Gastroesophageal sphincter (tissue), 4 donors: ENCODE measurements at places on chromosomes 2 and 18.

DNA sequence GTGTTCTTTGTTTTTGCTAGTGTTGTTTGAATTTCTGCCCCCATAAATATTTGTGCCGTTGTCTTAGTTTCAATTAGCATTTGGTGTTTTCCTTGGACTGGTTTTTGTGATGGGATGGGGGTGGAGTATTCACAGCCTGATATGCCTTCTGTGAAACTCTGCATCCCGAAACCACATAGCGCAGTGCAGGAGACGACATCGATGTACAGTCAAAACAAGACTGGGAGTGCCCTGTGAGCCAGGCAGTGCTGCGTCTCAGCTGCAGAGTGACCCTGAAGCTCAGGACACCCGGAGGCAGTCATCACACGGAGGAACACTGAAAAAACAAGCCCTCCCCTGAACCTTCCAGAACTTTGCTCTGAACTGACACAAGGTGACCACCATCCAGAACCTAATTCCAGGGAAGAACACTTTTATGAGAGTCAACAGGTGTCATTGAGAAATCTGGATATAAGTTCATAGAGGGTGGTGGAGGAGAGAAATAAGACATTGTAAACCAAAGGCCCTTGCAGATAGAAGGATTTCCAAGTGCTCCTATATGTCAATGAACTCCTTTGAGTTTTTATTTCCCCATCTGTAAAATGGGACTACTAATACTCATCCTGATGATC is 61.2 kb upstream of the CABLES1 start:
- ATAC-seq, result no peak

DNA sequence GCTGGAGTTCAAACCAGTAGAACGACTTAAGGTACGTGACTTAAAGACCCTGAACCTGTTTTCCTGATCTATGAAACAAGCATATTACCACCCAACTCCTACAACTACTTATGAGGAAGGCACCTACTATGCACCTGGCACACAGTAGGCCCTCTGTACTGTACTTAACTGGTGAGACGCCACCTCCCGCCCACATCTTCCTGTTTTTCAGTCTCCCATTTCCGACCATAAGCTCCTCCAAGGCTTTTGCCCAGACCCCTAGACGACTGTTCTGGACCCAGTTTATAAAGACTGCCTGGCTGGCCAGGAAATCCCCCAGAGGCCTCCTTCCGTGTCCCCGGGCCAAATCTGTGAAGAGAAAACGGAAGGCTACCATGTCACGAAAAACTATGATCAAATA is 1.5 kb downstream of the GALNT14 start:
- no peak for ATAC-seq

DNA sequence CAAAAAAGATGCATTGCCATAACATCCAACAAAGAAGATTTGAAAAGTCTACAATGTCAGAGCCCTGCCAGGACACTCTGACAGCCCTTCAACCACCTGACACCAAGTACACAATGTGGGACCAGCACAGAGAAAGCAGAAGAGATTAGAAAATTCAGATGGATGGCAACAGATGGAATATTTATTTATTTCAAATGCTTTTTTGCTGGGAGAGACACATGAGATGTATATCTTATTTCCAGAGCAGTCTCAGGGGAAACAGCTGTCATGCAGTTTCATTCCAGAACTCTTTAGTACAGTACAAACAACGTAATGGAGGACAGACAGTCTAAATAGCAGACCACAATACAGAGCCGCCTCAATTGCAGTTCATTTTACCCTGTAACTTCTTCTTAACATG is 110.1 kb downstream of the MAIP1 start:
- ATAC-seq, result no peak

DNA sequence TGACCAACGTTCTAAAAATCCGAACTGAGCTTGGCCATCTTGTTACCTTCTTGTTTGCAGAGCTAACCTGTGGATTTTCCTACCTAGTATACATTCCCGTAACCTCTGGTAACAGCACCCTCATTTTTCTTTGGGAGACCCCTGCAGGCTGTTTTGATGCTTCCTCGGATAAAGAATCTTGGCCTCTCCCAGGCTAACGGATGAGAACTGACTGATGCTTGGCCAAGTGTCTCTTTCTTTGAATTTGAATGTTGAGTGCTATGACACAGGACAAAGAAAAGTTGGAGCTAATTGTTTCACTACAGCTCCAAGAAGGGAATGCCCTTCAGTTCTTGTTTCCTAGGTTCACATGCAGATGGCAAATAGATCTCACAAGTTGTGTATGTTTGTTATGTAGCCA is 19.3 kb upstream of the CAVIN2 start:
- no peak for ATAC-seq

- no peak for ATAC-seq
Observed at GRCh38 chr18:11497585-11497984, 111.8 kb upstream of the SLC35G4 start.

DNA sequence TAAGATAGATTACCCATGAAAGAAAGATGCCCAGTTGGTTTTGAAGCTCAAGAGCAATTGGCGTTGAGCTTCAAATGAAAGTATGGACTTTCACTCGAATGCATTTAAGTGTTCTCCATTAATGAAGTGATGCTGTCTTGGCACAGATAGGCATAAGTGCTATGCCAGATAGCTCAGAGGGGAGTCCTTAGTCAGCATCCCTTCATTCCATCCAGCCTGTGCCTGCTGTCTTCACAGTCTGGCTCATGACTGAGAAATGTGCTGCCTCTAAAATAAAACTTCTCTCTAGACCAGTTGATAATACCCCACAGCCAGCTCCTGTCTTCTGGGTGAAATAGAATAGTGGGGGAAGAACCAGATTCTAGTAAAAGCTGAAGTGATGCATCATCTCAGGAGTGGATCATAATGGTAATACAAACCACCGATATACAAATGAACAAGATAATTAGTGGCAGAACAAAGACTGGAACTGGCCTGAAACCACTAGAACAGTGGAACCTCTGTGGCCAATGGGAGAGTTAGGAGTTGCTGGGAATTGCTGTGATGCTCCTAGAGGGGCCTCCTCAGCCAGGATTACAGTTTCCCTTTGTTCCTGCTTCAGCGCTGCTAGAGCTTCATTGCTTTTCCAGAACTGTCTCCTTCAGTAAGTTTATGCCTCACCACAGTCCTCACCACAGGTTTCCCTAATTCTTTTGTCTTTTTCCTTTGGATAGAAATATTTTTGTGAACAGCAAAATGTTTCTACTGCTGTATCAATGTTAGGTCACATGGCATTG is 359.3 kb downstream of the KIAA1328 start:
- no peak for ATAC-seq

DNA sequence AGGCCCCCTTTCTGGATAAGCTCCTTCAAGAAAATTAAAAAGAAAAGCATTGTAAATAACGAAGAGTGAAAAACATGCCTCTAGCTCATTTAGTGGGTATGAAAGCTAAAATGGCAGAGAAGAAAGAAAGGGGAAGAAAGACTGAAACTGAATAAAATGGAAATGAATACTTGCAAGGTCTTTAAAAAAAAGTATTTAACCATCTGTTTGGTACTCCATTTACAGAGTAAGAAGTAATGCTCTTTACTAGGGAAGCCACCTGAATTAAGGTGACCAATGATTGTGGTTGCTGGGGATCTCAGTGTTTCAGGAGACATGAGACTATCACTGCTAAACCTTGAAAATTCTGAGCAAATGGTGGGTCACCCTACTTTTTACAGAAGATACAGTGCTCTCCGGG is 17.7 kb upstream of the ARL5A start:
- ATAC-seq, result no peak

DNA sequence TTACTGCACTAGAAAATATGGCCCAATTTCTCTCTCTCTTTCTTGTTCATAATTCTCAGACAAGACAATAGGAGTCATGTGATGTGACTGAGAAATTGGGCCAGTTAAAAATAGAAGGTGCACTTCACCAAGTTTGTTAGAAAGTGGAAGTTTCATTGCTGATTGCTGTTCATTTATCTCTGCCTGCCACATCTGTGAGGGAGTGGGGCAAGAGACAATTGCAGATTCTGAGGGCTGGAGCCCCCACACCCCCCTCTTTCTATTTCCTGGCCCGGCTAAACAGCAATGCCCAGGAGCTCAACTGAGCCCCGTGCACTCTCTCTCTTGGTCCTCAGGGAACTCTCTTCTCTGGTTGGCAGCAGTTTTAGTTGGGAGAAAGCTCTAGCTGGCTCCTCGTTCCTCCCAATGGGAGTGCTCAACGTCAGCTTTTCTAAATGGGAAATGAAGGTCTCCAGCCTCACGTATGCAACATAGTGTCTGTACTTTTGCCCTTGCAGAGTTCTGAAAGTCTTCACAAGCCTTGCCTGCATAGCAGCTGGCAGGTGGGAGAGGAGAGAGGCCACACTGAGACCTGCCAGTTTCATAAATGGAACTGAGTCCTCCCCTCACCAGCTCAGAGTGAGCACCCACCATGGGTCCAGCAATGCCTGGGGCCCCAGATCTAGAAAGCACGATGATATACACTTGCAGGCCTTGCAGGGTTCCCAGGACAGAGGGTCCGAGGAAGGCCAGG is 115.7 kb downstream of the MYCN start:
- ATAC-seq, result no peak

GRCh38 chr18:54713386-54713785 is 114.9 kb upstream of the RAB27B start:
- no peak for ATAC-seq

DNA sequence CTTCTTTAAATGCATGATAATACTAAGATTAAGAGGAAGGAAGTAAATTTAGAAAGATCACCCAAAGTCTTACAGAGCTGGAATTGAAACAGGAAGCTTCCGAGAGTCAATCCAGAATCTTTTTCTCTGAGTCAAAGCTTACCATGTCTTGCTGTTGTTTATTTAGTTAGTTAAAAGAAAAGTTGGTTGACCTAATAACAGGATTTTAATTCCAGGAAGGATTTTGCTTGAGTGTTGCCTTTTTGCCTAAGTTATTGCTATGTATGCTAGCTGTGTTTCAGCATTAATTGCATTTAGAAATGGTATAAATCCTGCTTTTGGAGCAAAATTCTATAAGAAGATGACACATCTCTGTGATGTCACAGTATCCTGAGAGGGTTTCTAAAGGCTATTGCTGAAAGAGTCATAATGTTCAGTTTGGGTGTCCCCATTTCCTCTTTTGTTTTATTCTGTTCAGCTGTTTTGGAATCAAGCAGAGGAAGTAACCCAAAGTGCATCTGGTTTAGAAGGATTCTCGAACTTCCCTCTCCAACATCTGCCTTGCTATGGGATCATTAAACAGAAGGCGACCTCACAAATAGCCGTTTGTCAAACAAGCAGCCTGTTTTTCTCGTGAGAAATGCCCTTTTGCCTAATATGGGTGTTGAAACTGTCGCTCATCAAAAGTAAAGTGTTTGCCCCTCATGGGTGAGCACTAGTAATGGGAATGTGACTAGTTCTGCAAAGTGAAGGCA is 271.5 kb upstream of the MMADHC start:
- ATAC-seq, result peak; percentile 55

DNA sequence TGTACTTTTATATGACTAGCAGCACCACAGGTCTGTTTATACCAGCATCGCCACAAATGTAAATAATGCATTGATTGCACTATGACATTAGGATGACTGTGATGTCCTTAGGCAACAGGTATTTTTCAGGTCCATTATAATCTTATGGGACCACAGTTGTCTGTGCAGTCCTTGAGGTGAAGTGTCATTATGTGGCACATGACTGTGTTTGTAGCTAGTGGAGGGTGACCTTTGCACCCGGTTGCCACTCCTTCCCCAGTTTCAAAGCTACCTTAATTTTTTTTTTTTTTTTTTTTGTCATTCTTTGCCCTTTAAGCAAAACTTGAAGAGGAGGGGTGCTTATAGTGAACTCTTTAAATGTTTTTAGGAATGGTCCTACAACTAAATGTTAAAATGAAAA is 386.4 kb downstream of the THSD7B start:
- no peak for ATAC-seq

GRCh38 chr2:112728029-112728362 is 7.2 kb downstream of the NT5DC4 start:
- ATAC-seq, result no peak

GRCh38 chr2:65541773-65542172 is 109.4 kb upstream of the SPRED2 start:
- ATAC-seq, result no peak

- ATAC-seq, result no peak
Observed at GRCh38 chr2:7950035-7950612, 731.7 kb upstream of the ID2 start.

DNA sequence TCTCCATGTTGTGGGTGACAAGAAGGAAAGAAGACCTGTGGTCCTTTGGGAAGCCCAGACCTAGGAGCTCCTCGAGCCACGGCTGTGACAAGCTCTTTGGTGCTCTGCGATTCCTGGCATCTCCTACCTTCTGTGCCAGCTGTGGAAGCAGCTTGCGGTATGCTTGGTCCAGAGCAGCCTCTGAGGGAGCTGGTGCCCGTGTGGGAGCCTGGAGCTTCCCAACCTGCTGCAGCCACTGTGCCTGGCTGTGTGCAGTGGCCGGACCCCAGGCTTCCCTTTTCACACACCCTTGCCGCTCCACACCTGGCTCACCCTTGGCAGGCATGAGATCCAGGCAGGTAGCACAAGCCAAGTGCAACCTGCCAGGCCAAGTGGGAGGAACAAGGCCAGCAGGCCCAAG is 1328.6 kb upstream of the SLC39A10 start:
- ATAC-seq, result no peak
